ENCODE measurements at places on chromosomes 4 and X.
A peak's percentile ranks its signal among the peaks of the same experiment; 100 is the strongest.

GRCh38 chr4:8314691-8315255, 45.2 kb downstream of the HTRA3 start:
- DNase-seq, result no peak

GRCh38 chr4:98610926-98611676, 47.3 kb downstream of the TSPAN5 start:
- DNase-seq, result no peak

DNA sequence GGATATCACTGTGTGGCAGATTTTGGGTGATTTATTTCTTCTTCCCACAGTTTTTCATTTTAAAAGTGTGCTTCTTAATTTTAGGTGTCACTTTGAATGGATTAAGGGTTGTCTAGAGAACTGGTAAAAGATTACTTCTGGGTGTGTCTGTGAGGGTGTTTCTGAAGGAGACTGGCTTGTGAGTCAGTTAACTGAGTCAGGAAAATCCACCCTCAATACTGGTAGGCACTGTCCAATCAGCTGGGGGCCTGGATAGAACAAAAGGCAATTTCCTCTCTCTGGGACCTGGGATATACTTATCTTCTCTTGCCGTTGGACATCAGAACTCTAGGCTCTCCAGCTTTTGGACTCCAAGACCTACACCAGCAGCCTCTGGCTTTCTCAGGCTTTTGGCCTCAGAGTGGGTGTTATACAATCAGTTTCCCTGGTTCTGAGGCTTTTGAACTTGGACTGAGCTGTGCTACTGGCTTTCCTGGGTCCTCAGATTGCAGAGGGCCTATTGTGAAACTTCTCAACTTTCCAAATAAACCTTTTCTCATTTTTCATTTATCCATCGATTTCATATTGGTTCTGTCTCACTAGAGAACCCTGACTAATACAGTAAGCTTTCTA, 413.1 kb downstream of the GBA3 start:
- DNase-seq, result no peak

GRCh38 chrX:43949669-43950068, 23.5 kb downstream of the NDP start:
- peak; percentile 9 for DNase-seq

GRCh38 chr4:43837171-43837570, 611.4 kb downstream of the KCTD8 start:
- no peak for DNase-seq
